ENCODE measurements at places on chromosomes 7 and 10.

- peak; percentile 74 for DNase-seq
These were observed 1.1 kb downstream of the DDIT4 start for GRCh38 chr10:72274730-72275350.

DNA sequence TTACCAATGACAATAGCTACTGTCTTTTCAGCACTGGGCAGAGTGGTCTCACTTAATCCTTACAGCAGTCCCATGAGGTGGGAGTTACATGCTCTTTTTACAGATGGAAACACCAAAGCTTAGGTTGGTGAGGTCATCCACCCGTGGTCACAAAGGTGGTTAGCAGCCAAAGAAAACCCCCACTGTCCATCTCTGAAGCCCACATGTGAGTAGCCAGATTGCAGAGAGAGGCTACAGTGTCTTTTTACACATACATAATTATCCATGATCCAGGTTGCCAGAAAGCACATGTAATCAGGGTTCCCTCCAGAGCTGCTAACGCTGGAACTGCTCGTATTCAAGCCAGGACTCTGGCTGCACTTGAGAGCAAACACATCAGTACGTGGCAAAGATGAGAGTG lies 24.6 kb upstream of the ANKRD2 start:
- DNase-seq: no peak

- DNase-seq: no peak
These were observed 276.5 kb upstream of the TEX47 start for GRCh38 chr7:89072081-89072480.

- DNase-seq: no peak
These were observed 246.7 kb upstream of the TPK1 start for GRCh38 chr7:145082366-145083161.

GRCh38 chr7:159064121-159064815 lies 80.4 kb downstream of the VIPR2 start:
- DNase-seq: no peak

DNA sequence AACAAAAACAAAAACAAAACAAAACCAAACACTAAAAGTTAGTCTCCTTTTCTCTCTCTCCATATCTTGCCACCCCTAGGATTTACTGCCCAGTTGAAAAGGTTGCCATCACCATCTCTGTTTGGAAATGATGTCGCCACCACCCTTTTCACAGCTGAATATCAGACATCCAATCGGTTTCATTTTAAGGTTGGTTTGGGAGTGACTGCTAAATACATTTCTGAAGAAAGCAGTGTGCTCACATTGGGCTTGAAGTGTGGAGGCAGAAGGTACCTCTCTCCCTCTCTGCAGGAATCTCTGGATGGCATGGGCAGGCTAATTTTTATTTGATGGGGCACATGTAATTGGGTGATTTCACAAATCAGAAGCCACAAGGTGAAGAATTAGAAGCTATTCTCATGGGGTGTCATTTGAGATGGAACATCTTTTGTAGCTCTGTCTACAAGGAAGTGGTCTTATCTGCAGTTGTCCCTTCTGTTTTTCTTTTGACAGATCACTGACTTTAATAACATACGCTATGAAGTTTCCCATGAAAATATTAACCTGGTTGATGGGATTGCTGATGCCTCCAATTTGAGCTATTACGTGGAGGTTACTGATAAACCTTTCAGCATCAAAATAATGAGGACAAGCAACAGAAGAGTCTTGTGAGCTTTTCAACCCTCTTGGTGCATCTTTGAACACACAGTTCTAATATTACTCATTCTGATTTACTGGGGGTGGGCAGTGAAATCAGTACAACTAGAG lies 20.1 kb downstream of the MGAM2 start:
- no peak for DNase-seq

- no peak for DNase-seq
These were observed 78.1 kb downstream of the TPST1 start for GRCh38 chr7:66283003-66283920.

- DNase-seq: no peak
These were observed 260.8 kb upstream of the GRB10 start for GRCh38 chr7:51043461-51043860.

- no peak for DNase-seq
These were observed 18.9 kb upstream of the NRBF2 start for GRCh38 chr10:63114031-63114814.

DNA sequence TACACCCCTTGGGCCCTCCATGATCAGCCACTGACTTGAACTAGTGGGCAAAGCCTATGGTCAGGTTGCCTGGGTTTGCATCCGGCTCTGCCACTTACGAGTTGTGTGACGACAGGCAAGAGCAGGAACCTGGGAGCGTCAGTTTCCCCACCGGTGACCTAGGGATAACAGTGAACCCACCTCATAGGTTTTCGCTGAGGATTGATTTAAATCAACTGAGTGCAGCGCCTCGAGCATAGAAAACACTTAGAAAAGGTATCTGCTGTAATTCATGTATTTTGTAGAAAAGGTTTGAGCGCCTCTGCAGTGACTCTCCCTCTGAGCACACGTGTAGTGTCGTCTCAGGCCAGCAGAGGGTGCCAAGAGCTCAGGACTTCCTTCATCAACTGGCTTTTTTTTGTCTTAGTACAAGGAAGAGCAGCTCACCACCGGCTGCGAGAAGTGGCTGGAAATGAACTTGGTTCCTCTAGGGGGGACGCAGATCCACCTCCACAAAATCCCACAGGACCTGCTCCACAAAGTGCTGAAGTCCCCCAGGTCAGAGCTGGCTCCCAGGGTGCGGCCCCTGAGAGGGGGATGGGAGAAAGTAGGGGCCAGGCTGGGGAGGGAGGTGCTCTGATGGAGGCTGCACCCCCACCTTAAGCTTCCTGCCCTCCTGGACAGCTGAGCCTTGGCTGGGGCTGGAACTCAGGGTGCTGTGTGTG lies 27.7 kb downstream of the BTBD16 start:
- peak; percentile 58 for DNase-seq

GRCh38 chr7:44681645-44682044 lies 67.0 kb upstream of the ZMIZ2 start:
- no peak for DNase-seq

DNA sequence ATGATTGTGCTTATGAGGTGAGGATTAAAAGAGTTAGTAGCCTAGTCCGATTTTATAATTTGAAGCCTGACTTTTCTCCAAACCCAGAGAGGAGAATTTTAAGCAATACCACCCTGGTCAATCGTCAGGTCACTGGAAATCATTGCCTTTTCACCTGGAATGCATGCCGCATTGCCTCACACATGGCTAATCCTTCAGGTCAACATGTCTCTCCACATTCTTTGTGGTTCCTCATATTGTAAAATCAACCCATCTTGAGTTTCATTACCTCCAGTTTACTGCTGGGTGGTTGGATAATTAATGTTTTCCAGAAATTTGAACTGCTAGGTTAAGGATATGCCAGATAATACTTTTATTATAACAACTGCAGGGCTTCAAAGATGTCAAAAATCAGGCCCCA lies 55.6 kb upstream of the SEMA3E start:
- DNase-seq: no peak

- DNase-seq: no peak
These were observed 68.9 kb downstream of the DYNC1I1 start for GRCh38 chr7:95840953-95841950.

GRCh38 chr7:135831455-135832195 lies 83.0 kb upstream of the FAM180A start:
- no peak for DNase-seq

Data from activated T-cell treated with anti-CD3 and anti-CD28 coated beads, Interleukin-2, amount 50 U/mL, for 4 hours (primary cell).